Activated naive CD4-positive, alpha-beta T cell treated with anti-CD3 and anti-CD28 coated beads, Interleukin-2, amount 10 ng/mL, durations not matched to agents 5 hours and 36 hours (primary cell): ENCODE measurements at places on chromosomes 2 and 18. TPM values are rescaled to one million over a fixed set of nuclear protein-coding genes. Genes with fewer than 3 reads are reported as not detected.

The CAVIN2 gene
- not detected for total RNA-seq

The CNGA3 gene
- not detected for total RNA-seq

The PDCD1 gene
- 2.2 TPM for total RNA-seq

The CACNB4 gene
- total RNA-seq = 0.13 TPM

The KCNE4 gene
- not detected for total RNA-seq

The RMDN2 gene
- total RNA-seq = 2.0 TPM
